ENCODE measurements at places on chromosomes 2 and 18. TPM values are rescaled to one million over a fixed set of nuclear protein-coding genes. Genes with fewer than 3 reads are reported as not detected.

C2orf81 gene
- total RNA-seq = 1.7 TPM

- H3K4me3 ChIP-seq = no peak overlapping the region
- H3K4me1 ChIP-seq = peaks cover 21% of the 10 kb centered on the region
- DNase-seq = peak; percentile 57
- H3K27me3 ChIP-seq = no peaks in the 10 kb centered on the region
- no peaks in the 10 kb centered on the region for H3K36me3 ChIP-seq
These were observed 34.2 kb upstream of the NCOA1 start for GRCh38 chr2:24456599-24457556.

GDF7 gene
- 40.7 TPM for total RNA-seq

DNA sequence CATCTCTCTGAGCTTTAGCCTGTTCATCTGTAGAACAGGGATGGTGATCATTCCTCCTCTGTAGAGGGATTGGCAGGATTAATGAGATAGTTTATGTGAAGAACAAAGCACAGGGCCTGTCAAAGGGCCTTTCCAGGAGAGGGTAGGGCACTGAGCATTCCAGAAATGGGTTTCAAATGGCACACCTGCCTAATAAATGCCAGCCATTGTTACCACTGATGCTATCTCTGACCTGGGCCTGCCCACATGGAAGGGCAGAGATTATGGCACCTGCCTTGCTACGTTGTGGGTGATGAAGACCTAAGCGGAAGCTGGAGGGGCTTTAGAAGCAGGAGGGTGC, 31.0 kb upstream of the GMPPA start:
- peak overlapping the region; percentile 46 for H3K27ac ChIP-seq
- peaks cover 15% of the 10 kb centered on the region for H3K4me1 ChIP-seq
- peaks cover 92% of the 10 kb centered on the region for H3K36me3 ChIP-seq
- H3K4me3 ChIP-seq = no peak overlapping the region
- no peak for DNase-seq

RAB6C gene
- not detected for total RNA-seq

- no peaks in the 10 kb centered on the region for H3K27me3 ChIP-seq
- H3K27ac ChIP-seq = no peak overlapping the region
- H3K4me1 ChIP-seq = peaks cover 12% of the 10 kb centered on the region
- no peak for DNase-seq
- H3K4me3 ChIP-seq = no peak overlapping the region
These were observed 117.8 kb upstream of the SPRED2 start for GRCh38 chr2:65550246-65550645.

DNA sequence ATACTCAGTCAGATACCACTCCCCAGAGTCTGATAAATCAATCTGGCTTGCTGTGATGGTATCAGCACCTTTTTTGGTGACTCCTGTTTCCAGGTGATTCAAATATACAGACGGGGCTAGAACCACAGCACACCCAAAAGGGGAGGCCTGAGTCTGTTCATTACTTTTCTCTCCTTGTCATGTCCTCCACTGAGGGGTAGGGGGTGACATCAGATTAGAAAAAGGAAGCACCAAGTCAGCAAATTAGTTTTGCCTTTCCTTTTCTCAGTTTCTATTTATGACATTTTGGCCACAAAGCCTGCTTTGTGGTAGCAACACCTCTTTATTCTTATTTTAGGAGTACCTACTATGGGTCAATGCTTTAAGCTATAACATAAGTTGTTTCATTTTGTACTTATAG, 127.4 kb downstream of the CCDC102B start:
- H3K27me3 ChIP-seq = no peaks in the 10 kb centered on the region
- H3K4me3 ChIP-seq = no peak overlapping the region
- no peak for DNase-seq
- no peaks in the 10 kb centered on the region for H3K36me3 ChIP-seq
- no peak overlapping the region for H3K27ac ChIP-seq
- H3K4me1 ChIP-seq = no peaks in the 10 kb centered on the region

DNA sequence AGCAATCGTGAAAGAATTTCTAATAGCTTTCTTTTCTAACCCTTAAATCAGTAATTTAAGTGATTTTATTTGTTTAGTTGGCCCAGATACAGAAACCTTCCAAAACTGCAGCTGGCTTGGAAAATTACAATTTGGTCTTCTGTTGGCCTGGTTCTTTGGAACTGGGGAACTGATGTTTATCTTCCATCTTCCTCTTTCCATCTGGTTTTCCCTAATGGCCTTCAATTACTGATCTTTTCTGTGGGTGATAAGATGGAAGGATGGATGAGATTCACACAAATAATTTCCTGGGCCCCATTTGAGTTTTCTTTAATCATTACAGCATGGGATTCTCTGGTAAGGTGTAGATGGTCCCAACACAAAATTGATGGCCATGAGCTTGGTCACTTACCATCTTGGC, 106.5 kb upstream of the CHRNA1 start:
- peaks cover 9% of the 10 kb centered on the region for H3K4me1 ChIP-seq
- no peaks in the 10 kb centered on the region for H3K36me3 ChIP-seq
- no peak overlapping the region for H3K27ac ChIP-seq
- no peak for DNase-seq

CACNB4 gene
- 5.6 TPM for total RNA-seq
